Uterus (tissue), 4 donors: ENCODE measurements at places on chromosomes 7 and 10.

DNA sequence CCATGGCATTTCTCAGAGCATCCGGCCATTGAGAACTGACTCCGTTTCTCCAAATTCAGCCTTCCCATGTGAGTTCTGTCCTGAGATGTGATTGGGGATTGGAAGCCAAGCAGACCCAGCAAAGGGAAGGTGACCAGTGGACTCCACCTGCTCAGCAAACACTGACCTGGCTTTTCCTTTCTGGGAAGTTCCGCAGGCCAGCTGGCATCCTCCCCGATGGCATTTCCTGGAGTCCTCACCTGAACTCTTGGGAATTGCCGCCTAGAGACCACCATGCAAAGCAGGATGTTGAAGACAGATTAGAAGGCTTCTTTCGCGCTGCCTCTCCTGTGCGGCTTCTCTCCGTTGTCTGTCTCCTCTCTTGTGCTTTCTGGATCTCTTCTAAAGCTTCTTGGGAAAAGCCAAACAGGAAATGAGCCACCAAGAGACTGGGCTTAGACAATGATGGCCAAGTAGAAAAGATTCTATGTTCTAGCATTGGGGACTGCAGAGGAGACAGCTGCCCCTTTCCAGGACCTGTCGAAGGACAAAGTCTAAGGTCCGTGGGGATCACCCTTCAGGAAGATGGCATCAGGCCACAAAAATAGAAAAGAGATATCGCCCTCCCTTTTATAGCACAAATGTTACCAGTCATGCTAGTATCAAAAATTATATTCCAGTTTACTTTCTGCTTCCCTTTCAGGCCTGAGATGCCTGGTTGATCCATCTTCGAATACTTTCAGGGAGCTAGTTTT, 103.7 kb upstream of the INSYN2A start:
- no peaks in the 10 kb centered on the region for H3K27me3 ChIP-seq
- no peak overlapping the region for H3K27ac ChIP-seq
- no peak for DNase-seq
- no peaks in the 10 kb centered on the region for H3K36me3 ChIP-seq
- H3K4me3 ChIP-seq: no peak overlapping the region
- no peaks in the 10 kb centered on the region for H3K4me1 ChIP-seq

DNA sequence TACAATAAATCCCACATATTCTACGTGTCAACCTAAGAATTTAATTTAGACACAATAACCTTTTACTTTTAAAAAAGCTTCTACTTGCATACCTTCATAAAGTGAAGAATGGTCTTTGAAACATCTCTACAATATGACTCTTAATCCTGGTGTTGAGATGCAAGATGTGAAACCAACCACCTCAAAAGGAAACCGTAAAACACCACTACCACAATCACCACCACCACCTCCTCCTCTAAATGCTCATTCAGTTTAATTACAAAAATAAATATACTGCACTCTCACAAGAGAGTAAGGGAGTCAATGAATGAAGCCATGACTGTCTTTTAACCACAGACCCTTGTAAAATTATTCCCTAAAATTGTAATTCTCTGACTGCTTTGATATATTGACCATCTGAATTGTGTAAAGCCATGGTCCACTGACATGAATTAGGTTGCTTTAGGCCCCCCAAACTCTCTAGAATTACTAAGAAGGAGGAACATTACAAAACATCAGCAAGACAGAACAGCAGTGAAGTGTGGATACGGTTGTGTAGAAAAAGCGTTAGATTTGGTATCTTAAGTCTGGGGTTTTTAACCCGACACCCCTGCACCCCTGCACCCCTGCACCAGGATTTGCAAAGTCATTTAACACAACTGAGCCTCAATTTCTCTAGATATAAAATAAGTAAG, 171.4 kb downstream of the SFMBT2 start:
- H3K27me3 ChIP-seq: no peaks in the 10 kb centered on the region
- H3K27ac ChIP-seq: no peak overlapping the region
- no peak for DNase-seq

GRCh38 chr10:35040760-35041501, 49.2 kb downstream of the CUL2 start:
- no peak for DNase-seq
- no peaks in the 10 kb centered on the region for H3K36me3 ChIP-seq
- no peaks in the 10 kb centered on the region for H3K27me3 ChIP-seq

DNA sequence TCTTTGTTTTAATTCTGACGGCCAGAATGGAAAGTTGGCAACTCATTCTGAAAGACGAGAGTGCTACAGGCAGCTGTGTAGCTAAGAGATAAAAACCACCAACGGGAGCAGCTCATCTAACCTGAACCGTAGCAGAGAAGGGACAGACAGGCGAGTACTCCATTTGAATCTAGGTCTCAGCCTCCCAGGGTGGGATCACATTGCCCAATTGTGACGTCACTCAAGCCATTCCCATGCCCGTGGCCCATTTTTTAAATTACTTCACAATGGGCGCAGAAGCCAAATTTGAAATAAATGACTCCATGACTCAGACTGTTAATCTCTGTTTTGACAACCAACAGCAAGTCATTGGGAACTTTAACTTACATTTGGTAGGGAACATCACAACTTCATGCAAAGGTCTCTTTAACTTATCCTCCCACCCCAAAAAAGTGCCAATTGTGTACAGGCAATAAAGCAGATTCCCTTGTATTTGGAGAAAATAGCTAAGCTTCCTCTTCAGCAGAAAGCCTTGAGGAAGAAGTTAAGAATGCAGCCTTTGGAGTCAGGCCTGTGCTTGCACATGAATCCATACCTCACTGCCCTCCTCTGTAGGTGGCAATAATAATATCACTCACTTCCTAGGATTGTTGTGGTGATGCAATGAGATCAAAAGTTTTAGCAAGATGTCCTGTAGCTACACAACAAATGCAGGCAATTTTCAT, 93.2 kb upstream of the KIF5B start:
- DNase-seq: peak; percentile 88
- H3K4me1 ChIP-seq: peaks cover 3% of the 10 kb centered on the region
- H3K27me3 ChIP-seq: no peaks in the 10 kb centered on the region
- peak overlapping the region; percentile 79 for H3K27ac ChIP-seq
- peak overlapping the region; percentile 5 for H3K4me3 ChIP-seq

DNA sequence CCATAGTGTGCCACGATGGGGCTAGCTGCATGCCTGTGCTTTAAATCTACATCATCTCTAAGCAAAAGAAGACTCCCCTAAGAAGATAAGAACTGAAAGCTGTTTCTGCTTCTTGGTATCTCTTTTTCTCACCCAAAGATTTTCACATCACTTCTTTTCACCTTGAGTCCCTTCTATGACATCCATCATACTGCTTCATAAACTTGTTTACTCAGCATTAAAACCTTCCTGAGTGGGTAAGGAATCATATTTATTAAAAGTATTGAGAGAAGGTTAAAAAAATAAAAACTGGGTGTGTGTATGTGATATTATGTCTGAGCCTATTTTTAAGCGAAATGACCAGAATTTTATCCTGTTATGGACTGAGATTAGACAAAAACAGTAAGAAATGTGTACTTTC, 150.3 kb downstream of the HPSE2 start:
- H3K27ac ChIP-seq: no peak overlapping the region
- no peaks in the 10 kb centered on the region for H3K36me3 ChIP-seq
- no peaks in the 10 kb centered on the region for H3K27me3 ChIP-seq
- no peak for DNase-seq
- no peak overlapping the region for H3K4me3 ChIP-seq

DNA sequence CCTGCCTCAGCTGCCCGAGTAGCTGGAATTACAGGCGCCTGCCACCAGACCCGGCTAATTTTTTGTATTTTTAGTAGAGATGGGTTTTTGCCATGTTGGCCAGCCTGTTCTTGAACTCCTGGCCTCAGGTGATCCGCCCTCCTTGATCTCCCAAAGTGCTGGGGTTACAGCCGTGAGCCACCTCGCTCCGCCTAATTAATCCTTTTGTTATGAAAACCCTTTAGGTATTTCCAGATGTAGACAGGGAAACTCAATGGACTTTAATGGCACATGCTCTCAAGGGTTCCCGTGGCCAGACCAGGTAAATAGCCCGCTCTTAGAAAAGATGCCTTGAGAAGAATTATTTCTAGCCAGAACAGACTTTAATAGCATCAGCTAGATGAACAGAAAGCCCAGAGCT, 19.7 kb upstream of the EXOC4 start:
- no peak for DNase-seq
- no peaks in the 10 kb centered on the region for H3K36me3 ChIP-seq
- H3K27me3 ChIP-seq: no peaks in the 10 kb centered on the region

GRCh38 chr7:159195946-159196345, 51.3 kb upstream of the VIPR2 start:
- no peak overlapping the region for H3K4me3 ChIP-seq
- no peaks in the 10 kb centered on the region for H3K27me3 ChIP-seq
- no peaks in the 10 kb centered on the region for H3K36me3 ChIP-seq

- DNase-seq: peak; percentile 23
- H3K4me1 ChIP-seq: peaks cover 4% of the 10 kb centered on the region
- no peaks in the 10 kb centered on the region for H3K27me3 ChIP-seq
- peak overlapping the region; percentile 96 for H3K27ac ChIP-seq
Observed at GRCh38 chr7:114921631-114922025, 266 bp upstream of the MDFIC start.

DNA sequence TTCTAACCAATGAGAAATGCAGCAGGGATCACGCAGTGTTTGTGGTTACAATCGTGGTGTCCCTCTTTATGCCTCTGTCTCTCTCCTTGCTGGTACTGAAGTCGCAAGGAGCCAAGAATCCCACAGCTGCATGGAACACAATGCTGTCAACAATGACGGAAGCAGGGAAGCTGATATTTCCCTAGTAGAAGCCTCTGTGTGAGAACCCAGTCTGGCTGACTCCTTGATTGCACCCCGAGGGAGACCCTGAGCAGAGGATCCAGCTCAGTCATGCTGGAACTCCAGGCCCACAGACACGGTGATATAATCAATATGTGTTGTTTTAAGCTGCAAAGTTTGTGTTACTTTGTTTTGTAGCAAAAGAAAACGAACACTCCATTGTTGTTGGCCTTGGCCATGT, 677.9 kb downstream of the PARD3 start:
- H3K27ac ChIP-seq: no peak overlapping the region
- no peaks in the 10 kb centered on the region for H3K27me3 ChIP-seq
- no peaks in the 10 kb centered on the region for H3K36me3 ChIP-seq

GRCh38 chr10:119115926-119116325, 12.0 kb downstream of the DENND10 start:
- peak overlapping the region; percentile 3 for H3K27ac ChIP-seq
- no peak for DNase-seq
- no peaks in the 10 kb centered on the region for H3K4me1 ChIP-seq
- no peaks in the 10 kb centered on the region for H3K27me3 ChIP-seq
- no peaks in the 10 kb centered on the region for H3K36me3 ChIP-seq

- H3K27ac ChIP-seq: no peak overlapping the region
- no peaks in the 10 kb centered on the region for H3K27me3 ChIP-seq
- H3K4me3 ChIP-seq: peak overlapping the region; percentile 29
- peaks cover 8% of the 10 kb centered on the region for H3K4me1 ChIP-seq
Observed at GRCh38 chr10:131310551-131311401, 745 bp downstream of the TCERG1L start.

DNA sequence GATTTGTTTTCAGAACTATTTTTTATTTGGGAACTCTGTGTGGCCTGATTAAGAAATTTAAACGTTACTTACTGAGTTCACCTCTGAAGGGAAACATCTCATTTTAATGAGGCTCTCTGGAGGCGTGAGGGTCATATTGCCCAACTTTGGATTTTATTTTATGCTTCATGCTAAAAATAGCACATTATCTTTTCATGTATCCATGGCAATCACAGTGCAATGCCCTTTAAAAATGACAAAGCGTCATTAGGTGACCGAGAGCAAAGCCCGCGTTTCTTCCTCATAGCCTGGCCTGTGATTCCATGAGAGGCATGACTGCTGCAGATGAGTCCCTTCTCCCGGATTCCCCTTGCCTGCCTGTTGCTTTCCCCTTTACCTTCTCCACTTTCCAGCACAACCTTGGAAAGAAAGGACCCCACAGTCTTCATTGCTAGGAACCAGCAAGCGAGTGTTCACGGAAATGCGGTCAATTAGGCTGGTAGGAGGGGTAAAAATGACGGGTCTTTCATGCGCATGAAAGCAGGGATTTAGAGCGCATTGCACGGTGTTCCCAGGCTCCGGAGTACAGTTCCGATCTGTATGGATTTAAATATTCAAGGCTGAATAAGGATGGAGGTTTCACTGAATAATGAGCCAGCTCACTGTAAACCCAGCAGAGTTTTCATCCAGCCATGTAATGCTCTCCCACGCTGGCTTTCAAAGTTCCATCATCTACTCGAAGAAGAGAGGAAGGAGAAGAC, 98.2 kb upstream of the PITRM1 start:
- DNase-seq: no peak
- no peak overlapping the region for H3K4me3 ChIP-seq
- H3K36me3 ChIP-seq: no peaks in the 10 kb centered on the region
- no peaks in the 10 kb centered on the region for H3K27me3 ChIP-seq
- peak overlapping the region; percentile 5 for H3K27ac ChIP-seq
- H3K4me1 ChIP-seq: no peaks in the 10 kb centered on the region

DNA sequence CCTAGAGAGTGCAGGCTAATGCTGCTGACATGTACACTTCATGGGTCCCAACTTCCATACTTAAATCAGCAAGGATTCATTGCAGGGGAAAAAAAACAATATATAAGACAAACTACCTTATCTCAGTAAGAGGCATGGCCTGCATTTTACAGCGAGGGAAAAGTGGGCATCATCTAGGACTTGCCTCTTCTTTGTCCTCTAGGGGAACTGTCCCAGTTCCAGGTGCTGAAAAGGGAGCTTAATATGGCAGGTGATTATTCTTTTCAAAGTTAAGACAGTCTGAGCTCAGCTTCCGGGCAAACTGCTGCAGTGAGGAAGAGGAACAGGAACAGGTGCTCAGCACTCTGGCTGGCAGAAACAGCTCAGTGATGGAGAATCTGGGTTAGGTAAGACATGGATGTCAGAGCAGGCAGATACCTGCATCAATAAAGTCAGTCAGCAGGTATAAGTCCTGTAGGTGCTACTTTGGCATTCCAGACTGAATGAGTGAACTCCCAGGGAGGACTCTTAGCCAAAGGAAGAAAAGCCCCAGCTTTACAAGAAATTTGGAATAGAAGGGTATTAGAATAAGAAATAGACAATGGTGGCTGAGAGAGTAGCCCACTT, 147.2 kb downstream of the TMEM178B start:
- DNase-seq: no peak
- no peaks in the 10 kb centered on the region for H3K4me1 ChIP-seq
- H3K36me3 ChIP-seq: no peaks in the 10 kb centered on the region
- H3K4me3 ChIP-seq: no peak overlapping the region
- H3K27ac ChIP-seq: no peak overlapping the region
- H3K27me3 ChIP-seq: no peaks in the 10 kb centered on the region

GRCh38 chr10:57846307-57847065, 421.2 kb downstream of the IPMK start:
- H3K4me3 ChIP-seq: no peak overlapping the region
- H3K4me1 ChIP-seq: no peaks in the 10 kb centered on the region
- no peak overlapping the region for H3K27ac ChIP-seq
- no peaks in the 10 kb centered on the region for H3K27me3 ChIP-seq
- no peak for DNase-seq
- H3K36me3 ChIP-seq: no peaks in the 10 kb centered on the region

DNA sequence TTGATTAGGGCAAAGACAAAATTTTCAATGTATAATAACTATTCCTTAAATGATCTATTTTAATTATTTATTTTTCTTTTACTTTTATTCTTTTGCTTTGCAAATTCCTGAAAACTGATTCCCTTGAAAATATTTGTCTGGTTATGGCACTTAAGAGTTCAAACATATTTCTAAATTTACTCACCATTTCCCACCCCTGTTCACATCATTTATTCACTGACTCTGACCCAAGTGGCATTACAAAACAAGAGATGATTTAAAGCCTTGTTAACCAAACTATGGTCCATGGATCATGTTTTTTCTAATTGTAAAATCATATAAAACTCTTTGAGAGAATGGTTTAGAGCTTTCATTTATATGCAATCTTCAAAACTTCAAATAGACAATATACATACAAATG, 1256.1 kb upstream of the LRRN3 start:
- no peak for DNase-seq
- no peaks in the 10 kb centered on the region for H3K27me3 ChIP-seq
- no peak overlapping the region for H3K4me3 ChIP-seq
- H3K36me3 ChIP-seq: no peaks in the 10 kb centered on the region
- H3K27ac ChIP-seq: no peak overlapping the region
- no peaks in the 10 kb centered on the region for H3K4me1 ChIP-seq
